Midbrain (tissue), 1 donor: ENCODE measurements at places on chromosomes 2 and 18.

- no peak for DNase-seq
Measured at GRCh38 chr2:145910416-145910815, 1390.5 kb upstream of the ZEB2 start.

- DNase-seq: no peak
Measured at GRCh38 chr2:1544478-1545069, 131.3 kb downstream of the TPO start.

- DNase-seq: no peak
Measured at GRCh38 chr18:6728331-6728730, 1.2 kb upstream of the ARHGAP28 start.

DNA sequence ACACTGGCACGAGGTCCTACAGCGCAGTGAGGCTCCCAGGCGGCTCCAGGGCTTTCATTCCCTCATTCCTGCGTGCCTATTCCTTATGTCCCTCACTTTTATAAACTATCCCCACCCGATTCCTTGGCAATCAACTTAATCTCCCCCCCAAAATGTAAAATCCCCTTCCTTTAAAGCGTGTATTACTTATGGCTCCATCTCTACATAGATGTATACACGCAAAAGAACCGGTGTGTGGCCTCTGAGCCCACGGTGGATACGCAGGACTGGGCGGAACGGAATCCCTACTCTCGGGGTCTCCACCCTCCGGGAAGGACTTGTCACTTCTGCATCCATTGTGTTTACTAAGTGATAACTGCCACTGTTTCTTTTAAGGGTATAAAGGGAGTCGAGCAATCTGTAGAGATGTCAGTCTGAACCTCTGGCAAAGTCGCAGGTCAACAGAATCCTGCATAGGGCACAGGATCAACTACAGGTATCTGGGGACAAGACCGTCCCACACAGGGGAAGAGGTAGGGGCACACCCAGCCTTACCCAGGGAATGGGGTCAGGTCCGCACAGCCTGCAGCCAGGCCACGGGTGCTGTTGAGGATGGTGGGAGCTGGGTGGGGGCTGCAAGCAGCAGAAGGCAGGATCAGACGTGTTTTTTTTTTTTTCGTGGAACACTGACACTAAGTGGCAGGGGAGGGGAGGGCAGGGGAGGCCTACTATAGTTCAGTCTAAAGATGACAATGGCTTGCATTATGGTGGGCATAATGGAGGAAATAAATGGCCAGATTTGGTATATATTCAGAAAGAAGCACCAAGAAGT is 42.1 kb downstream of the HDLBP start:
- DNase-seq: no peak

DNA sequence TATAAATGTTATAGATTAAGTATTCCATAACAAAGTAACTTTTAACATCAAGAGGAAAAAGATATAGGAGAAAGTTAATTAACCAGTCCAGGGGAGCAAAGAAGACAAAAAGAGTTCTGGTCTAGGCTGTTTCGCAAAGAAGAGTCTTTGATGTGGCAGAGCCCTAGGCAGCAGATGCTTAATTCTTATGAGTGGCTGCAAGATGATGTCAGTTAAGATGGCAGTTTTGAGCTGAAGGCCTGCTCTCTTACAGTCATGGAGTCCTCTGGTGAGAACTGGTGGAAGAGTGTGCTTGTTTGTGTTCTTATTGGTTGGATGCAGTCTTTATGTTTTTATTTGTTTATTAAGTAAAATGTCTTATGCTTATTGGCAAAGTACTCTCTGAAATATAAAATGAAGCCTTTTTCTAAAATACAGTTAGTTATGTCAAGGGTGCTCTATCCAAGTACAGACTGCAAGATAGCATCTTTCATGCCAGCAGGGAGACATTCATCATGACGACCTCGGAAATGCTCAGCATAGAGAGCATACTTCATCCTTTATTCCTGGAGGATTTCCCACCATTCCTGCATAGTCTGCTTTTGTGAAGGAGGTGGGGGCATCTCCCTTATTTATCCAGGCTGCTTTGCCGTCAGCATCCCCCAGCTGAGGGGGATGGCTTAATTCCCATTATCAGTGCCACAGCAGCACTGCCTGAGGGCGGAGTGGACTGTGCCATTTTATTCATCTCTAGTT is 38.9 kb upstream of the SERPINE2 start:
- no peak for DNase-seq

DNA sequence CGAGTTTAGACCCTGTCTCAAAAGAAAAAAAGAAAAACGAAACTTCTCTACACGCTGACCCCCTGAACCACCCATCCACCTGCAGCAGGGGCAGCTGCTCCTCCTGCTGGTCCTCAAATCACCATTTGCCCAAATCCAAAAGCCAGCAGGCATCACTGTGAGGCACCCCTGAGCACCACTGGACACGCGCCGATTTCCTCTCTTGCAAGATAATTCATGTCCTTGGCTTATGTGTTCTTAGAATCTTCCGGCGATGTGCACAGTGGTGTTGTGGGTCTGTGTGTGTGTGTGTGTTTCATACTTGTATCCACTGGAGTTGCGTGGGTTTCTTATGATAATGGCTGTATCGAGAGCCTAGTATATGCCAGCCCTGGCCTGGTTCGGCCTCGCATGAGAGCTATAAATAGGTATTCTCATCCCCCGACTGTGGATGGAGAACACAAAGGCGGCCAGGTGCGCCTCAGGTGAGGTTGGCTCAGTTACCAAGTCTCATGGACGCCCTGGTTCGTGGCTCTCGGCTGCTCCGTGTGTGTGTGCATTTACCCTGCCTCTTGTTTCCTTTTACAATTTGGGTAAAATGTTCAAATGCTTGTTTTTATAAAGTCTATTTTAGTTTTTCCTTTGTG is 235.5 kb downstream of the HDAC4 start:
- DNase-seq: no peak

DNA sequence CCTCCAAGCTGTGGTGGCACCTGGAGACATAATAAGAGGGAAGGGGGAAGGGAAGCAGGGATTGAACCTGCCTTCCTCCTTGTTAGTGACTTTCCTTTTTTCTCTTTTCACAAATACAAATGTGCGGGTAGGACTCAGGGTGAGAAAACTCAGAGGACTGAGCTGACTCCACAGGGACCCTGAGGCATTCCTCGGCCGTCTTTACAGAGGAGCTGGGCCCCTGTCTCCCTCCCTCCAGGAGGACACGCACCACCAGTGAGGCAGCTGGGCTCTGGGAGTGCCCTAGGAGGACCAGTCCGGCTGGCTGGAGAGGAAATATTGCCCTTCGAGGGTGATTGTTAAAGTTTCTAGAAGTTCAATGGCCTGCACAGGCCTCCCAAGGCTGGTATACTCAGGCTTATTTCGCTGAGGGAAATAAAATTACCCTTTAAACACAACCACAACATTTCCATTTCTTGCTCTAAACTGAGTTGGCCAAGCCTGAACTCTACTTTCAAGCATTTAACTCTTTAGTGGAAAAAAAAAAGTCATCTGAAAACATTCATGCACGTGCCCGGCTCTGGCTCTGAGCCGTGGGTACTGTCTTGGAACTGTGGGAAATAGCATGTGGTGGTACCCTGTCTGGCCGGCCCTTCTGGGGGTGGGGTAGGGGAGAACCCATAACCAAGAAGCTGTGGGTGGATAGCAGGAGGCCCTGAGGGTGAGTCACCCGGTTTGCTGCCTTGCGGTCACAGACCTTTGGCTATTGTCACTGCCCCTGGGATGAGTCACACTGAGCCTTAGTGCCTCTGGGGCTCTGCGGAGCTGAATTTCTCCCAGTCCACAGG is 116.0 kb downstream of the COPS8 start:
- DNase-seq: no peak

DNA sequence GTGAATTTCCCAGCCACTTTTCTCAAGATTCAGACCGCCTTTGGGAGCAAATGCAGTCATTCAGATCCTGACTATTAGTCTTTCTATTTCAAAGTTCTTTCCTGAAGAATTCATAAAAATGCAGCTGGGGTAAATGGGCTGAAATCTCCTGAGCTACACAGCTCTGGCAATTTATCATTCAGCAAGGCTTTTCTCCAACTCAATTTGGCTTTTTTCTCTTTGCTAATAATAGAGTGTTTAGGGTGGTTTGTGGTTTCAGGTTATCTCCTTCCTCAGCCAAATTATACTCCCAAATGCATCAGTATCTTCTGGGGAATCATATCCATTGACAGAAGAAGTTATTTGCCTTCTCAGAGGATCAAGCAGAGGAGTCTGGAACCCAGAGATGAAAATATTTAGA is 282.4 kb upstream of the SLC14A2 start:
- DNase-seq: no peak

- DNase-seq: no peak
Measured at GRCh38 chr2:8076448-8077342, 605.2 kb upstream of the ID2 start.

- no peak for DNase-seq
Measured at GRCh38 chr2:26144031-26144430, 28.9 kb upstream of the GAREM2 start.

GRCh38 chr2:19607400-19607799 is 249.0 kb upstream of the OSR1 start:
- DNase-seq: no peak

DNA sequence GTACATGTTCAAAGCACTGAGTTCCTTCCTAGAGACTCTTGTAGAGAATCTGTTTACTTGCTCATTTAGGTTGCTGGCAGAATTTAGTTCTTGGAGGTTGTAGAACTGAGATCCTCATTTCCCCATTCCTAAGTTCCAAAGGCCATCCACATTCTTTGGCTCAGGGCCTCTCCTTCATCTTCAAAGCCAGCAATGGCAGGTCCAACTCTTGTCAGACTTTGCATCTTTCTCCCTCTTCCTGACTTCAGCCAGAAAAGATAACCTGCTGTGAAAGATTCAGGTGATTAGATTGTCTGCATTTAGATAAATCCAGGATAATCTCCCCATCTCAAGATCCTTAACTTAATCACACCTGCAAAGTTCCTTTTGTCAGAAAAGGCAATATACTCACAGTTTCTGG is 51.1 kb downstream of the SOCS6 start:
- no peak for DNase-seq

DNA sequence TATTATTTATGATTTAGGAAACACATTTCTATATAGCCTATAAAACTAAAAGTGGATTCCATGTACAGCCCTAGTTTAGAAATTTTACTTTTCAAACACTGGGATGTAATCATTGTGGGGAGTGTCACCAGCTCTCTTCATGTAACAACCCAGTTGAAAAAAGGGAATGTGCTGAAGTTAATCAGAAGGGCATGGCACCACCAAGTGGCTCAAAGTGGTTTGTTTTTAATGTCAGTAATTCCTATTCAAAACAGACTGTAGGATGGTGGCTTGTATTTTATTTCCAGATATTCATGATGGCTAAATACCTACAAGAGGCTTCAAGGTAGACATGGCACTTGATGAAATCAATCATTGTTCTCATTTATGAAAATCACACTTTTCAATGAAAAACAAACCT is 58.1 kb upstream of the TMEM182 start:
- no peak for DNase-seq

GRCh38 chr2:225337183-225337582 is 62.3 kb upstream of the NYAP2 start:
- no peak for DNase-seq

DNA sequence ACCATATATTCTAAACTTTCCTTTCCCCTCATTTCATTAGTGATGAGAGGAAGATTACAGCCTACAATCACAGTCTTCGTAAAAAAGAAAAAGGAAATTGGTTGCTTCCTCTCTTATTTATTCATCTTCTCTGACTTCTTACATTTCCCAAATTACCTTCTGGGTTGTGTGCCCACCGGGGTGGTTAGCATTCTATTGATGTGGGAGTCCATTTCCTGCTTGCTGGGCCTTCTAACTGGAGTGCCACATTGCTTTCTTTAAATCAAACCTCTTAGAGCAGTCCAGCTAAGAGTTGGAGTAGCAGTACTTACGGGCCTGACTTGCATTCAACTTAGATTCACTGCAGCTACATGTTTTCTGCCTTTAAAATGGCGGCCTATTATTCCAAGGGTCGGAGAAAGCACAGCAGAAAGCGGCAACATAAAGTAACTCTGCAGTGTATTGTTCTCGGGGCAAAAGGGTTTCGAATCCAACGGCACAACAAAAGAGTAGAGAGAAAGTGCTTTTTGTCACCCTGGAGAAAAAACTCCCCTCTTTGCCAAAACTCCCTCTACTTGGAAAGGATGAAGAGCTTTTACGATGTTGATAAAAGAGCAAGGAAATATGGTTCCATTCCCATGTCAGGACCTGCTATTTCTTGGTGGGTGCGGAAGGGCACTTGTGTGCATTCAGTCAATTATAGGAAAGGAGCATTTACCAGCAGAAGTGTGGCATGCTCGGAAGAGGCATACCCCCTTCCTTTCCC is 110.6 kb upstream of the DLX2 start:
- no peak for DNase-seq

DNA sequence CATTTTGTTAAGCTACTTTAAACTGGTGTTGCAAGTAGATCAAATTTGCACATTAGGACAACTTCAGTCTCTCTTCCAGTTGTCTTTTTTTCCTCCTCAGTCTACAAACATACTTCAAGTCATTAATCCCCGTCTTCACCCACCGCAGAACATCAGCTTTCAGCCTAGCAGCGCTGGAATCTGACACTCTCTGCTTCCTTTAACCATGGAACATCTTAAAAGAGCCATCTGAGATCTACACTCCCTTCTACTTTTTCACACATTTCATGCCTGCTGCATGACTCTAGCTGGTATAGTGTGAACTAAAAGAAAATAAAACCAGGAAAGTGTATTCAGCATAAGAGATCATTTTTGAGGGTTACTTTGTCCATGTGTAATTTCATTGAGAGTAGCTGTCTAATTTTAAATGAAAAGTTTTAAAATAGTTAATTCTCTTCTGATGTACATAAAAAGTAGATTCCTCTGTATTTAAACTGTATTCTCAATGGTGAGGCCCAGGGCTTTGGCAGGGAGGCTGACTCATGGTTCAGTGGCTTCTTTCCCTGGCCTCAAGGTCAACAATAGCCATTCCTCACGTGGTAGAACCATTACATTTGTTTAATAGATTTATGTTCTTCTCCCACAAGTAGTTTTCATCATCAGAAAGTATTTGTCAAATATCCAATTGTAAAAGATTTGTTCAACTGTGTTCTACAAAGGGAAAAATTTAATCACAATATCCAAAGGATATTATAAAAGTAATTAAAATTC is 16.5 kb downstream of the SGPP2 start:
- DNase-seq: no peak

GRCh38 chr2:168730344-168730743 is 72.1 kb upstream of the NOSTRIN start:
- DNase-seq: no peak

DNA sequence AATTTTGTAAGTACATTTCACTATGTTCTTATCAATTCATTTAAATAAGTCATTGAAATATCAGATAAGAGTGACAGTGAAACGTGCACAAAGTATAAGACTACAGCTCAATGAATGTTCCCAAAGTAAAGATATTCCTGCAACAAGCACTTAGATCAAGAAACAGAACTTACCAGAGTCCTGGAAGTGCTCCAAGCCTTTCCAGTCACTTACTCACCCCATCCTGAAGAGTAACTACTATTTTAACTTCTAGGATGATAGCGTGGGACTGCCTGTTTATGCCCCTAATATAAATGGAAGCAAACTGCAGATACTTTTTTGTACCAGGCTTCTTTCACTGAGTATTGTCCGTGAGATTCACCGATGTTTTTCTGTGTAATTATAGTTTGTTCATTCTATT is 768.9 kb downstream of the SLC4A3 start:
- no peak for DNase-seq
